Jurkat, Clone E6-1 (cell line): ENCODE measurements at places on chromosomes 7 and 10.

GRCh38 chr10:62583876-62584615, 209.9 kb downstream of the ZNF365 start:
- no peak for DNase-seq

DNA sequence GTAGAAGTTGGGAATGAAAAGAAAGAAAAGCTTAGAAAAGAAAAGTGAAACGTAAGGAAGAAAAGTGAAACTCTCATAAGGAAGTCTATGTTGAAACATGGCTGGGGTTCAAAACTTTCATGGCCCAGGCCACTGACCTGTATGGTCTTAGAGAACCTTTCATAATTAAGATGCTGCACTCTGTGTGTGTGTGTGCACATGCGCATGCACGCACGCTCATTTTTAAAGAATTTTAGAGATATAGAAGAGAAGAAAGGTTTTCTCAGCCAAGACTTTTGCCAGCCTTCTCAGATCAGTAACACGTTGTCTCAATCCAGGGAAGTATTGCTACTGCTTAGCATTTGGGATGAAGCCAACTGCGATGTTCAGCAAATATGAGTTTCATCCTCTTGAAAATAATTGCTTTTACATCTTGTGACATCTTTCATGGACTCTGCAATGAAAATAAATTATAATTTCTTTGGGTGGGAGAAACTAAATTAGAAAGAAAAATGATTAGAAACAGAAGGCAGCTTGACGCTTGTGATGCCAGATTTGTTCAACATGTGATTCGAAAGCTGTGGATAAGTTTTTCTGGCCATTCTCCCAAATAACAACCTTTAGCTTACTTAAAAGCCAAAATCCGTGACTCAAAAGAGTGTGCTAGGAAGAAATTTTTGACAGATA, 16.2 kb upstream of the SLC26A4 start:
- no peak for DNase-seq

DNA sequence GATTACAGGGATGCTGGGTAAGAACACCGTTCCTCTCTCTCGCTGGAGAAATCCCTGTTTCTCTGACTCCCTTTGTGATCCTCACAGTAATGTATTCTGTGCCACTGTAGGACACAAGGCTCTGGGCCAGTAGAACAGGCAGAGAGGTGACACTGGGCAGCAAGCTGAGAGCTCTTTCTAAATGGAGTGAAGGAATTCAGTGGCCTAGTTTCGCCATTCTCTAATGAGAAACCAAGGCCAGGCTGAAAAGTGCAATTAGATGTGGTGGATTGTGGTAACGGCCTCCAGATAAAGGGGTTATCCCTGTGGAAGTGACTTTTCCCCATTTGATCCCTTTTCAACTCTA, 12.8 kb downstream of the KCTD7 start:
- DNase-seq, result no peak

DNA sequence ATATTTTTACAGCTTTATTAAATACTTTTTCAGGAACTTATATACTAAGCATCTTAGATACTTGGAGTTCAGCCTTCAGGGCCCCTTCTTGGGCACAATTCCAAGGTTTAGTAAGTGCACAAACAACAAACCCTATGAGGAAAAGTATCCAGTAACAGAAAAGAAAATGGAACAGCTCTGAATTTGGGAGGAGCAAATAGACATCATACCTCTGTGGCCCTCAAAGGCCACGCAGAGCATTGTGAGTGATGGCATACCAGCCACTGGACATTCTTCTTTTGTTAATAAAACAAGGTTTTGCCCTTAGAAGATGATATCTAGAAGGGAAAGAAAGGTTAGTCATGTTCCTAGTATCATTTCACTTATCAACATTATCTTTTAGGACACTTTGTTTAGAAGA, 46.0 kb downstream of the ST7 start:
- no peak for DNase-seq

- no peak for DNase-seq
Observed at GRCh38 chr7:90387470-90388240, 15.6 kb upstream of the CLDN12 start.

DNA sequence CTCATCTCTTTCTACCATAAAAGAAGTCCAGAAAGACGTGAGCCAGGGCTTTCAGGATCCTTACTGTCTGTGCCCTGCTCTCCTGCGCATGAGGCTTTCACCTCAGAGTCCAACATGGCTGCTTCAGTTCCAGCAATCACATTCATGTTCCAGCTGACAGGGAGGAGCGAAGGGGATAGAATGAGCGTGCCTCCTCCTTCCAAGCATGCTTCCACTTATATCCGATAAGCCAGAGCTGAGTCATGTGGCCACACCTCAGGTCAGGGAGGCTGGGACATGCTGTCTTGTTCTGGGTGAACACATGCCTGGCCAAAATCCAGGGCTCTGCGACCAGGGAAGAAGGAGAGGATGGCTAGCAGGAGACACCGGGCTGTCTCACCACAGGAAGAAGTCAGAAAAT, 248.2 kb downstream of the SKAP2 start:
- no peak for DNase-seq
